NCI-H1417 treated with DMSO at 0.1 percent for 48 hours (cell line): ENCODE measurements at places on chromosomes 2 and 18.
A peak's percentile ranks its signal among the peaks of the same experiment; 100 is the strongest.

- DNase-seq: no peak
Observed at GRCh38 chr2:177799531-177799930, 273.0 kb downstream of the PDE11A start.

DNA sequence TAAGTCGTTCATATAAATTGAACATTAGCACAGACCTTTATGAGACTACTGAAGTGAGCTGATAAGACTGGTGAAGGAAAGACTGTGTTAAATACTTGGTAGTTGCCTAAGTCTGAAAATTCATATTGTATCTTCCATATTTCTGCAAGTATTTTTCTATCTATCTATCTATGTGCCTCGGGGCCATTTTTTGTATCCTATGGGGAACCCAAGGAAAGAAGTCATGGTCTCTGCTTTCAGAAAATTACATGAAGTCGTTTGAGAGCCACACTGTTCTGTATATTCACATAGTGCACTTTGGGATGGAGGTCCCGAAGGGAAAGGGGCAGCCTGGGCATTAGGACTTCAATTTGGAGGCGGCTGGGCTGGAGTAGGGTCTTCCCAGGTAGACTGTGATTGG, 89.6 kb downstream of the EPAS1 start:
- DNase-seq: no peak

DNA sequence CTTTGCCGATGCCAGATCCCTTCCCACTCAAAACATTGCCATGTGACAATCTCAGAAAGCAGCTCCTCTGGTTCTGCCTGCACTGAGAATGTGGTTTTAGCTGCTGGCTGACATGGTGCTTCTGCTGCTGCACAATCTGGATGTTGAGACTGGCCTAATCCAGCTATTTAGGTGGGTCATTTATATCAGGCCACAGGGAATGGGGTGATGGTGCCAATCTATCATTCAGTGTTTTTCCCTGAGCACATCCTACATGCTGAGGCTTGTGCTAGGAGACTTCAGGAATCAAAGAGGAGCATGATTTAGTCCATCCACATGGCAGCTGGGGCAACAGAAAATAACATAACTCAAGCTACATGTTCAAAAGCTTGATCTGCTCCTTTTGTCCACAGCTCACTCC, 144.7 kb downstream of the CYRIA start:
- DNase-seq: no peak

- no peak for DNase-seq
Observed at GRCh38 chr18:75201282-75202270, 7.4 kb downstream of the PTGR3 start.

- no peak for DNase-seq
Observed at GRCh38 chr2:191533693-191534180, 144.2 kb upstream of the NABP1 start.

DNA sequence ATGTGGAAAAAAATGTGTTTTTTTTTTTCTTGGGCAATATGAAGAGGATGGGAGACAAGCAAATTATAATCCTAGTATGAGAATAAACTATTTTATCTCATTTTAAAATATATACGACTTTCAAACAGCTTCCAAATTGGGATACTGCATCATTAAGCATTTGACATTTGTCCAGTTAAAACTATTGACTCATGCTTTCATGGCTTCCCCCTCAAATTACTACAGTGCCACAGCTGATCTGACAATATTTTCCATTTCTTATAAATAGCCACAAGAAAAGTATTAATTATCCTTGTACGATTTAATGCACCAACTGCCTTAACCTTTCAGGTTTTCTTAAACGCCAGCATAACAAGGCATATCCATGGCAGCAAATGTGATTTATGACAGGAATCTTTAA, 1134.8 kb upstream of the ZEB2 start:
- DNase-seq: no peak

- no peak for DNase-seq
Observed at GRCh38 chr2:23698721-23699579, 228.0 kb downstream of the ATAD2B start.

- DNase-seq: no peak
Observed at GRCh38 chr18:46072959-46073358, 899 bp upstream of the PSTPIP2 start.

DNA sequence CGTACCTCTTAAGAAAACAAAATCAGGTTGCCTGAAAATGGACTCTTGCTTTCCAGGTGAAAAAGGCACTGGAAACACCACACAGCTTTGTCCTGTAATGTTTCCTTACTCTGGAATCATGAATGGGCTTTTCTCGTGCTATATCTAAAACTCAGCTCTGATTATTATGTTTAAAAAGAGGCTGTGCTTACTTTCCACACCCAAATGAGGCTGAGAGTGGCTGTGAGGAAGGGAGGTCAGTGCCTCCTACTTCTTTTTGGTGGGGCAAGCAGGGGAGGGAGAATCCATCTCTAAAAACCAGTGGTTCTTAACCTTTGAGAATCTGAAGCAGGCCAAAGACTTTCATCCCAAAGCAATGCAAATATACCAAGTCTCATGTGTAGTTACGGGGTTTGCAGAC, 148.6 kb downstream of the FAM210A start:
- DNase-seq: no peak

GRCh38 chr2:189175869-189176433, 3.6 kb downstream of the COL5A2 start:
- DNase-seq: no peak

DNA sequence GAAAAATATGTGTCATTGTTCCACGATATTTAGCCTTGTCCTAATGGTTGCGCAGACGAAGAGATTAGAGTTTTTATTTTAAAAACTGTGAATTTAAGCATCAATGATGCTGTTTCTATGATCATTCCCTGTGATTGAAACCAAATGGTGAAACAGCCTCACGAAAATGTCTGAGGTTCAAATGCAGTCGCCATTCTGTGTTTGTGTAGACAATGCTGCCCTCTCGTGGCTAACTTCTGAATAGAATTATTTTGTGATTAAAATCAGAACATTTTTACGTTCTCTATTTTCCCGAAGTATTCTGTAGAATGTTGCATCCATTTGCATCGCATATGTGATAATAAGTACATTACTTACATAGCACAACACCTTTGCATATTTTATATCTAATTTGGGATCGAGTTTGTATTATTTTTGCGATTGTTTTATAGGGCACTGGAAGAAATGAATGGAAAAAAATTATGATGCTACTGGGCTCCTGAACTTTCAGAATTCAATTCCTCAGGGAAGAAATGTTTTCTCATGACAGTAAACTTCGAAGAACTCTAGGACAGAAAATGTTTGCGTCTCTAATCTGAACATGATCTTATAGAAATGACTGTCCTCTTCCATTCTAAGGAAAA, 54.8 kb upstream of the CREB1 start:
- DNase-seq: no peak

- no peak for DNase-seq
Observed at GRCh38 chr2:45328264-45328870, 282.7 kb downstream of the SRBD1 start.

DNA sequence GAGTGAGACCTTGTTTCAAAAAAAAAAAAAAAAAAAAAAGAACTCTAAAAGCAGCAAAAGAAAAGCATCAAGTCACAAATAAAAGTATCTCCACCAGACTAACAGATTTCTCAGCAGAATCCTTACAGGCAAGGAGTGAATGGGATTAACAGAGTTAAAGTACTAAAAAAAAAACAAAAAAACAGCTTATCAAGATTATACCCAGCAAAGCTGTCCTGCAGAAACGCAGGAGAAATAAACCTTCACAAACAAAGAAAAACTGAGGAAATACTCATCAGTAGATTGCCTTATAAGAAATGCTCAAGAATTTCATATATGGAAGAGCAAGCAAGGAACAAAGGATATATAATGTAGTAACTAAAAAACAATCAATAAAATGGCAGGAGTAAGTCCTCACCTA, 35.6 kb downstream of the USP34 start:
- no peak for DNase-seq

DNA sequence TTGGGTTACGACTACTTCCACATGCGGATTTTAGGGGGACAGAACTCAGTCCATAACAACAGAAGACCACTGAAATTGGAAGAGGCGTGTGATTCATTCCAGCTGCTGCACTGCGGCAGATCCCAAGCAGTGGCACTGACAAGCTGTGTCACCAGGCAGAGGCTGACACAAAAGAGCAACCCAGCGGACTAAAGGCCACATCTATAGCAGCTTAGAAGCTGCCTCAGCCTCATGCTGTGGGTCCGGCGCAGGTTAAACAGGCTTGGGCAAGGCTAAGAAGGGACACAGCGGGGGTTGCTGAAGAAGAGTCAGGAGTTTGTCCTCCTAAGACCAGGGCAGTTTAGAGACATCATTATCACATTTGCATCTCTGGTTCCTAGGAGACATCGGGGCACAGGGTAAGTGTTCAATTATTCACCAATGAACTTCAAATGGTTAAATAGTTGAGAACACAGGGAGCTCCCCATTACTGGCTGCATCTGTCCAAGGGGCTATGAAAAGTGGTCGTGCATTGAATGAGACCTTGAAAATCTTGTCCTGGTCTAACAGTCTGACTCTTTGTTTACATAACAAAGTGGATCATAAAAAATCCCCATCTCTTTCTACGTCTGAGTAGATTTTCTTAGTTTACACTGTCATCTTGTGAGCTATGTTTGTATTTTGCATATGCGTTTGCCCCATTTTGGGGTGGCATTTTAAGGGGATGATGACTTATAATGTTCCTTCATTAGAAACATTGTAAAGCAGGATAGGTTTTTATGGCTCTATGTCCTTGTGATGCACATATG, 162.3 kb upstream of the TRIB2 start:
- no peak for DNase-seq

DNA sequence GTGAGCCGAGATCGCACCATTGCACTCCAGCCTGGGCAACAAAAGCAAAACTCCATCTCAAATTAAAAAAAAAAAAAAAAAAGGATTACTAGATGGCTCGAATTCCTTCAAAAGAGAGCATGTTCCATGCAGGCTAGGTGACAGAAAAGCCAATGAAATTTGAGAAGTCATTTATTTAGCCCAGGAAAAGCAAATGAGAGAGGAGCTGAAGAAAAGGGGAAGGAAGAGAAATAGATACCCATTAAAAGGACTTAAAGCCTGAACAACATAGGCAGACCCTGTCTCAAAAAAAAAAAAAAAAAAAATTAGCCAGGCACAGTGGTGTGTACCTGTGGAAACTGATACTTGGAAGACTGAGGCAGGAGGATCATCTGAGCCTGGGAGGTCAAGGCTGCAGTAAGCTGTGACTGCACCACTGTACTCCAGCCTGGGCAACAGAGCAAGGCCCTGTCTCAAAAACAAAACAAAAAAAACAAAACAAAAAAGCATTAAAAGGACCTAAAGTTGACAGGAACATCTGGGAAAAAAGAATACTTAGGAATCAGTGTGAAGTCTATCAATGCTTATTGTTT, 11.1 kb downstream of the SEPTIN10 start:
- DNase-seq: no peak

GRCh38 chr2:20491739-20492531, 45.1 kb downstream of the RHOB start:
- no peak for DNase-seq

- DNase-seq: no peak
Observed at GRCh38 chr2:129778584-129778877, 200.9 kb upstream of the RAB6C start.

DNA sequence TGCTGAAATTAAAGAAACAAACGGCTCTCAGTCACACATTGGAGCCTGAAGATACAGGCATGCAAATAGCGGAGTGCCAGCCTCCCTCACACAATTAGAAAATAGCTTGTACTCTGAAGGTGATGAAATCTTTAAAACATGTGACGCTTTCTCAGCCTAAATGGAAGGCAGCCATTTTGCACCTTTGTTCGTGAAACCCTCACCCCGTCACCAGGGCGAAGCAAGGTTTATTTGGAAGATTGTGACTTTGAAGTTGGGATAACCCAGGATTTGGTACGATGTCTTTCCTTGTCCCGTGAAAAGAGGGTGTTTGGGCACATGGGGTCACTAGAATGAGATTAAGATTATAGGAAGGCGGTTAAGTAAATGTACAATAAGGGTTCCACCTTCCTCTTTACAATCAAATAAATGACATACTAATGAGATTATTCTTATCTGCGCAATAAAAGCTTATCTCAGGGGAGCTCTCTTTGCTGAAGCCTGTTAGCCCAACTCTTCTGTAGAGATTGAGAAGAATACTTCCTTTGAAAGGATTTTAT, 4.2 kb downstream of the SH3BP4 start:
- no peak for DNase-seq

DNA sequence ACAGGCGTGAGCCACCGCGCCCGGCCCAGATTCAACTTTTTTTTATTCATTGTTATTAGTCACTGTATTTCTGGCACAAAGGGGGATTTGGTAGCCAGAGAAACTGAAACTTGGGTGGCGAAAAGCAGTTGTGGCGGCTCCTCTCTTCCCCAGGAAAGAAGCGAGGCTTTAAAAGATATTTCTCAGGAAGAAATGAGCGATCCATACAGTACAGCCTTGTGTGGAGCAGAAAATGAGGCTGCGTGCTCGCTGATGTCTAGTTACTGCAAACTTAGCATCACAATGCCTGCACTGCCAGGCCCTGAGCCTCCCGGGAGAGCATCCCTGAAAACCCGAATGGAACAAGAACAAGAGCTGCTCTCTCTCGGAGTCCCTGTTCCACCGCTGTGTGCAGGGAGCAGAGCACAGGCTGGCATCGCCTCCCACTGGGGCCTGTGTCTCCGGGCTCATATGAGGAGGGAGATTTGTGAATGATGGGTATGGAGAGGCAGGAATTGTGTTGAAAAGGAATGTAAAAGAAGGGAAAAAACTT, 234.0 kb downstream of the ZNF516 start:
- no peak for DNase-seq

- DNase-seq: no peak
Observed at GRCh38 chr2:111118981-111119821, 1.5 kb upstream of the BCL2L11 start.

- DNase-seq: no peak
Observed at GRCh38 chr2:66509326-66509811, 74.4 kb downstream of the MEIS1 start.

- no peak for DNase-seq
Observed at GRCh38 chr18:69480460-69480859, 79.8 kb downstream of the DOK6 start.

GRCh38 chr2:144280009-144280408, 239.9 kb downstream of the ZEB2 start:
- DNase-seq: no peak

- peak; percentile 76 for DNase-seq
Observed at GRCh38 chr2:8583400-8584173, 98.3 kb upstream of the ID2 start.

DNA sequence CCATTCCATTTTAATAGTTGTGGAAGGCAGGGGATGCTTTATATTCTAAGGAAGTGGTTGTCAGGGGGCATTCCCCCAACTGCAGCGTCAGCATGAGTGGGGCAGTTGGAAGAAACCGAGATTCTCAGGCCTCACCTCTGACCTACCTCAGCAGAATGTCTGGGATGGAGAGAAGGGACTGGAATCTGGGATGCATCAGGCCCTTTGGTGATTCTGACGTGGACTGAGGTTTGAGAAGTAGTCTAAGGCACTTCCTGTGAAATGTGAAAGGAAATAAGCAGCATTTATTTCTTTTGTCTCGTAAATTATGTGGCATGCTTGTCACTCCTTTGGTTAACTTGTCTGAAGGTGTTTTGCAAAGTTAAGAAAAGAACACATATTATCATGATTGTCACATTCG, 540.7 kb upstream of the NETO1 start:
- DNase-seq: no peak

- no peak for DNase-seq
Observed at GRCh38 chr2:9975805-9976447, 24.4 kb downstream of the GRHL1 start.
